Hippocampal formation (tissue), 2 donors: ENCODE measurements at places on chromosomes 11 and 22.

DNA sequence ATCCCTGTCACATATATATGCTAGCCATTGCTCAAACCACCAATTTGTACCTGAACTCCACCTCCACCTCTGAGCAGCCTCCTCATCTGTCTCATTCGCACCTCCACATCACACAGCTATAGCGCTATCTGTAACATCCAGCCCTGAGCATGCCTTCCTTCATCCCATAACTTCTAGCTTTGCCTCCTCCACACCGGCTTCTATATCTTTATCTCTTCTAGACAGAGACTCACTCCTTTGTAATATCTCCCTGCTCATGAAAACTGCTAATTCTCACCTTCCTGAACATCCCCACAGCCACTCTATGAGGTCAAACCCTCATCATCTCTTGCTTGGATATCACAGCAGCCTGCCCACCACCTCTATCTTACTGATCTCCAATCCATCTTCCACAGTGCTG lies 5.9 kb downstream of the SIAE start:
- DNase-seq: no peak

DNA sequence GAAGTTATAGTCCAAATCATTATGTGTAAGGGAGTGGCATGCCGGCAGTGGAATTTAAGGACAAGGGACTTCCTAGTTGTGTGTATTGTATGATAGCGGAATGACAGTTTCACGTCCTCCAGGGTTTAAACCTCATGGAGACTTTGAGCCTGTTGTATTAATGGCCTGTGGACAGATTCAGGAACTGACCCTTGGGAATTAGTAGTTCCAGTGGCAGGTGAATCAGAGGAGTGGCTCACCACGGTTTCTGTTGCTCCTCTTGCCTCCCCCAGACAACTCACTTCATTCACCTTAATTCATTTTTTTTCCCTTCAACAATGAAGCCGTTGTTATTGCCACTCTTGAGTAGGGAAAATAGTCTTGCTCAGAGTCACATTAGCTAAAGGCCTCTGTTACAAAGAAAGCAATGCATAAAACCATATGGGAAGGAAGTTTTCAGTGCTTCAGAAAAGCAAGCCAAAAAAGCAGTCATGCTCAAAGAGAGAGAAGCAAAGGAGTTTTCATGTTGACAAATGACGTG lies 22.6 kb downstream of the AMOTL1 start:
- no peak for DNase-seq

- DNase-seq: no peak
Observed at GRCh38 chr22:34798605-34799004, 267.4 kb upstream of the ISX start.

GRCh38 chr11:69919659-69920344 lies 100.6 kb upstream of the FGF3 start:
- DNase-seq: no peak

DNA sequence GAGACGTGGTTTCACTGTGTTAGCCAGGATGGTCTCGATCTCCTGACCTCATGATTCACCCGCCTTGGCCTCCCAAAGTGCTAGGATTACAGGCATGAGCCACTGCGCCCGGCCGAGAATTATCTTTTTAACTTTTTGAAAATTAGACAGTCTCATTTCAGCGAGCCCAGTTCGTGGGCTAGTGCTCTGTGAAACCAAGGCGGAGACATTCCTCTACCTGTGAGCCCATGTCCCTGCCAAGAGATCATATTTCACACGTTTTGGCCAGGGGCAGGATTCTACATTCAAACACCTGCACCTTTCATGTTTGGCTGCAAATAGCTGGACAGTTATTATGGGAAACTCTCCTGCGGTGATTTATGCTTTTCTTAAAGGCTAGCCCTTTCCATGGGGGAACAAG lies 60.3 kb downstream of the IRAG1 start:
- no peak for DNase-seq

- no peak for DNase-seq
Observed at GRCh38 chr11:2696455-2696854, 3.3 kb downstream of the KCNQ1OT1 start.

- DNase-seq: no peak
Observed at GRCh38 chr22:21032037-21032867, at the start of gene SLC7A4. TSS of gene SLC7A4 (minus strand) at chr22:21032561. CDS start at chr22:21031812, 749 bp downstream.
